BE2C (cell line): ENCODE measurements at places on chromosomes 1 and 21.
A peak's percentile ranks its signal among the peaks of the same experiment; 100 is the strongest.

DNA sequence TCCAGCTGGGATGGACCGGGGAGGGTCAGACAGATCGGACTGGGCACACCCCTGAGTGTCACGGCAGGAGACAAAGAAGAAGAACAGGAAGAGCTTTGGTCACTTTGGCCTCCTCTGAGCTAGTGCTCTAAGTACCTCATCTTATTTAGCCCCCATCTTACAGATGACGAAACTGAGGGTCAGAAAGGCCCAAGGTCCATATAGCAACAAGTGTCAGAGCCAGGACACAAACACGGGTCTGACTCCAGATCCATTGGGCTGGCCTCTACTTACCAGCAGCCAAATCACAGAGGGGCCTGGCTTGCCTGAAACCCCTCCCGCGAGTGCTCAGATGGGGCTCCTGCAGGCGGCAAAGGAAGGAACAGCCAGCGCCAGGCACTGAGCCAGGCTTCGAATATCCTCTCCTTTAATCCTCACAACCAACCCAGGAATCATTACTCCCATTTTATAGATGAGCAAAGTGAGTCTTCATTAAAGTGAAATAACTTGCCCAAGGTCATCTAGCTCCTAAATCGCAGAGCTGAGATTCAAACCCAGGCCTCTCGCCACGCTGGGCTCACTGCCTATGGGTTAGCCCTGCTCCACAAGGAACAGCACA lies 25.7 kb upstream of the SELENON start:
- no peak for DNase-seq

DNA sequence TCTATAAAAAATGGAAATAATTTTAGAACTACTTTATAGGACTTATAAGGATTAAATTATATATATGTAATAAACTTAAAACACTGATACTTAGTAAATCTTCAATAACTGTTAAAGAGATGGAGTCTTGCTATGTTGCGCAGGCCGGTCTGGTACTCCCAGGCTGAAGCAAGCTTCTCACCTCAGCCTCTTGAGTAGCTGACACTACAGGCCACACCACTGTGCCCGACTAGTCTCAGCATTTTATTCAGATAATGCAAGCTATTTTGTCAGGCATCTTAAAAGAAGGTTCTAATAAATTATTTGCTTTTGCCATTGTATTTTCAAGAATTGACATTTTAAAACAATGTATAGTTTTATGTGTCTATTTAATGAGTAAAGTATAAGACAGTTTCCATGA lies 20.8 kb downstream of the CNST start:
- DNase-seq, result no peak

DNA sequence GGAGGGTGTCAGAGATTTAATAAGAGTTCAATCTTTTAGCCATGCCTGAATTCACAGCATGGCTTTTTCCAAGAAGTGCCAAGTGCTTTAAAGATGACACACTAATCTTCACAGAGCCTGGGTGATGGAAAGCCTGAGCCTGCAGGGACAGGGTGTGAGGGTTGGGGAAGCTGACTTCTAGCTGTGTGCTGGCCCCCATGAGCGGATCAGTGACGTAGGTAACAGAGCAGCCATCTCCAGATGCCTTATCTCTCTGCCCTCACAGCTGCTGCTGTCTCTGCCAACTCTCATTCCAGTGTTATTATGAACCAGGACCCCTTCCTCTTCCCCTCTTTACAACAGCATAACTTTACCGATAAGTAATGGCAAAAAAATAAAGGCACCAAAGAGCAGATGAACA lies 30.6 kb downstream of the FAM78B start:
- DNase-seq, result peak; percentile 56

DNA sequence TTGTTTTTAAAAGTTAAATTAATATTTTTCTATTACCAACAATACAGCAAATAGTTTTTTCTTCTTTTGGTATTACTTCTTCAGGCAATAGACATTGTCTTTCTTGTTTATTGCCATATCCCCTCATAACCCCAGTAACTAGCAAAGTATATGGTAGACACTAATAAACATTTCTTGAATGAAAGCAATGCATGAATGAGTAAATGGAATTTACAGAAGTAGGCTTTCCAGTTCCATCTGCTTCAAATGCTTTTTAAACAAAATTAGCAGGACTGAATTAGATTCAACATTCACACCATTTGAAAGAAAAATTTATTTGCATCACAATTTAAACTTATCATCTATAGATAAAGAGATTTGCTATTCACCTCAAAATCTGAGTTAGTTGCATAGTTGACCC lies 5.6 kb upstream of the DR1 start:
- no peak for DNase-seq

DNA sequence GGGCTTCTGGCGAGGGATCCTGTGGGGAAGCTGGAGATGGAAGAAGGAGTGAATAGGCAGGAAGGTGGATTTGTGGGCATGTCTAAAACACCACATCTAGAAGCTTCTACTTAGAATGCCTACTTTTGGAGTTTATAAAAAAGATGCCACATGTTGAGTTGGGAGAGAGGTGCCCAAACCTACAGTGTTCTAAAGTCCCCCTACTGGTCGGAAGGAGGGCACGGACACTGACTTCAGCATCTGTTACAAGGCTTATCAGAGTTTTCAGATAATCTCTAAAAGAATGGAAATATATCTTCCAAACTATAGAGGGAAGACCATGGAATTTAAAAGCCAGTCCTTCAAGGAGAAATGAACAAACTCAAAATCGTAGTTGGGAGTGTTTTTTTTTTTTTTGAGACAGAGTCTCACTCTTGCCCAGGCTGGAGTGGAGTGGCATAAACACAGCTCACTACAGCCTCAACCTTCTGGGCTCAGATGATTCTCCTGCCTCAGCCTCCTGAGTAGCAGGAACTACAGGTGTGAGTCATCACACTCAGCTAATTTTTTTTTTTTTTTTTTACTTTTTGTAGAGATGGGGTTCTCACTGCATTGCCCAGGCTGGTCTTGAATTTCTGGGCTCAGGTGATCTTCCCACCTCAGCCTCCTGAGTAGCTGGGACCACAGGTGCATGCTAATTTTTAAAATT lies 14.8 kb downstream of the IBA57 start:
- no peak for DNase-seq

DNA sequence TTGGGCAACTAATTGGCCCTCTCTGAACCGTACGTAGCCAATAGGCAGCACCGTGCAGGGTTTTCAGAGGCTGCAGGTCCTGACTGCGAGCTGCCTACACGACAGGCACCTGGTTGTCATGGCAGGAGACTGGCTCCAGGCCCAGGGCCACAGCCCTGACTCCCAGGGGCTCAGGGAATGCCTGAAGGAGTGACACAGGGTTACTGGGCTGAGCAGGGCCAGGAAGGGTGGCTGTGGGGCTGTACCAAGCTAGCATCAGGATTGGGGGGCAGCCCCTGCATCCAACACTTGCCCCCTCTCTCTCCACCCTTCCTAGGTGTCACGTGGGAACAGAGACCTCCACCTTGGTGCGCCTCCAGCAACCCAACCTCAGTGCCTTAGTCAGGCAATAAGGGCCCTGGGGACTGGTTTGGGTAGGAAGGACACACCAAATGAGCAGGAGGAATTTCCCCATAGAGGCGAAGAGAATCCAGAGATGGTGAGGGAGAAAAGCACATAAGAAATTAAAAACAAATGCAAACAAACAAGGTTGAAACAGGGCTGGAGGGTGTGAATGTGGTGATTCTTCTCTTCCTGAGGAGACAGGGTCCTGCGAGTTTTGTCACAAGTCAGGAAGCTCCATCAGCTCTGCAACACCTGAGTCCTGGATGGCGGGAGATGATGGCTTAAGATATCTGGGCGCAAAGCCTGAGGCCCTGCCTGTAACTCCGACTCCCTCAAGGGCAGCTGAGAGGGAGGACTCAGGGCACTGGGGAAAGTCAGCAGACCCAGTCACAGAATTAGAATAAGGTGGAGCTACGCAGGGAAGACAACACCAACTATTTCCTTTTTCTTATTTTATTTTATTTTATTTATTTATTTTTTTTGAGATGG lies 19.7 kb upstream of the RNU1-4 start:
- DNase-seq, result no peak

GRCh38 chr1:180854456-180854855 lies 58.2 kb upstream of the KIAA1614 start:
- DNase-seq, result no peak

GRCh38 chr21:46100426-46100825 lies 2.5 kb downstream of the COL6A2 start:
- no peak for DNase-seq

DNA sequence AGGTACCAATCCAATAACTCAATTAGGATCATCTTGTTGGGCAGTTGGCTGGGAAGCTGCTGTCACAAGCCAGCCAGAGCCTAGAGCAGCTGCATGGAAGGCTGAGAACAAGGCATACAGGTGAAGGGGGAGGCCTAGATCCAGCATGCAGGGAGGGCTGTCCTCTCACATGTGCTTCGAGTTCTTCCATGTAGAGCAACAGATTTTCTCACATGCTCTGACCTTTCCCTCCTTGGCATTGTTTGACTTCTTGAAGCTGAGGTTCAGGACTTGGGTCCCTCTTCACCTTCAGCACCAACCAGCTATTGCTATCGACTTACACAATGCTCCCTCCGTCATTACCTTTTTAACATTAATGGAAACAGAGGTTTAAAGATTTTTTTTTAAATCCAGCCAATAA lies 257.7 kb downstream of the ATG4C start:
- no peak for DNase-seq

- DNase-seq, result no peak
Measured at GRCh38 chr1:9826616-9827015, 2.9 kb upstream of the CLSTN1 start.

- DNase-seq, result no peak
Measured at GRCh38 chr1:91948501-91949355, 473 bp upstream of the BRDT start.
